ENCODE measurements at places on chromosomes 1 and 21.

DNA sequence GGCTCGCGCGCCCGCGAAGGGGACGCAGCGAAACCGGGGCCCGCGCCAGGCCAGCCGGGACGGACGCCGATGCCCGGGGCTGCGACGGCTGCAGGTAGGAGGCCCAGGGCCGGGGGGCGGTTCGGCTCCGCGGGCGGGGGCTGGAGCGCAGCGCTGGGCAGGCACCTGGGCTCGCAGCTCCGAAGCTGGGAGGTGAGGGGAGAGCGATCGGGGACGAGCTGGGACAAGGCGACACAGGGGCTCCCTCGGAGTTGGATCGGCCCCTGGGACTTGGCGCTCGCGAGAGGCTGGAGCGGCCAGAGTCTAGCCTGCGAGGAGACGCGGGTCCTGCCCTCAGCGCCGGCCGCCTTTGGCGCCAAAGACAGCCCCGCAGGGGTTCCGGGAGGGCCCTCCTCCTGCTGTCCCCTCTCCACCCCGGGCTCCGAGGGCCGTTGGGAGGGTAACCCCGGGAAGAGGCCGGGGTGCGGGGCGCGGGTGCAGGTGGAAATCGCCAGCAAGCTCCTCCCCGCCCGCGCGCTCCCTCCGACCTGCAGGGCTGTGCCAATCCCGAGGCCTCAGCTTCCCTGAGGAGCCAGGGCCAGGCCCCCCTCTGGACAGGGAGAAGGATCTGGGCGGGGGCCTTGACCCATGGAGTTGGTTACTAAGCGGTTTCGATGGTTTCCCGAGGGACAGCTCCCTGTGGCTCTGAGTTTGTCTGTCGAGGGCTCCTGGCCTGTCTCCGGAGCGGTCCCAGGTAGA lies 401 bp downstream of the TP73 start:
- DNase-seq = no peak

- no peak for DNase-seq
Observed at GRCh38 chr1:95140791-95141190, 23.6 kb downstream of the TLCD4 start.

- DNase-seq = no peak
Observed at GRCh38 chr1:8134546-8135235, 108.6 kb upstream of the ERRFI1 start.

DNA sequence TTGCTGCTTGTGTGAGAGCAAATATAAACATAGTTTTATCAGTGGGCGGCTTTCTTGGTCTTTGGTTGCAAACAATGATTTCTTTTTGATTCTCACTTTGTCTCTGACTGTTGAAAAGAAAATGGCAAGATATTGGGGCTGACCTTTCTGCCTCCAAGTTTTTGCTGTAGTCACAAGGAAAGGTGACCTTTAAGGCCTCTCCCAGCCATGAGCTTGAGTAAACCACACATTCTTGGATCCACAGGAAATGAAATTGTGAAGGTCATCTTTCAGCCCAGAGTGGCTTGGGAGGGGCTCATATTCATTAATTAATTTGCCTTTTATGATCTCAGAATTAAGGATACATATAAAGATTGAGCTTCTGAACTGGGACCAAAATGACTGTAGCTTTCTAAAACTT lies 241.6 kb downstream of the BACH1 start:
- DNase-seq = no peak

DNA sequence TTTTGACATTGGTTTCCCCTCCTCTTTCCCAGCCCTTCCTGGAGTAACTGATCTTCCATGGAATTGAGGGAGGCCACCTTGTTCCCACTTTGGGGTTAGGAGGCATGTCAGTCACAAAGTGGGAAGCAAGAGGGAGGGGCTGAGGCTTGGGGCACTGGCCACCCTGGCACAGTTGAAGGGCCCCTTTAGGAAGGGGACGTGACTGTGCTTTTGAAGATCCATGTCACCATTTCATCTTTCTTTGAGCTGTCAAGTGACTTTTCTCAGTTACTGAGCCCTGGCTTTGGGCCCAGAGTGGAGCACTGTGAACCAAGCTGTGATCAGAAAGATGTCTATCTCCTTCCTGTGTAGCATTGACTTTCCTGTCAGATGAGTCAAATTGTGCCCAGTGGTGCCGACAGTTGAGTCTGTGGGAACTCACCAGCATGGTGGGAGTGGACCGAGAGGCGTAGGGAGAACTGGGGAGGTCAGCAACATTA lies 38.5 kb upstream of the TDRD10 start:
- peak; percentile 72 for DNase-seq

GRCh38 chr1:40384413-40384762 lies 10.9 kb downstream of the SMAP2 start:
- DNase-seq = no peak

- no peak for DNase-seq
Observed at GRCh38 chr1:3942416-3943122, 42.5 kb upstream of the C1orf174 start.

GRCh38 chr1:162353078-162353477 lies 23.6 kb downstream of the SPATA46 start:
- DNase-seq = no peak

- DNase-seq = no peak
Observed at GRCh38 chr1:53084589-53084971, 22.6 kb downstream of the PODN start.

DNA sequence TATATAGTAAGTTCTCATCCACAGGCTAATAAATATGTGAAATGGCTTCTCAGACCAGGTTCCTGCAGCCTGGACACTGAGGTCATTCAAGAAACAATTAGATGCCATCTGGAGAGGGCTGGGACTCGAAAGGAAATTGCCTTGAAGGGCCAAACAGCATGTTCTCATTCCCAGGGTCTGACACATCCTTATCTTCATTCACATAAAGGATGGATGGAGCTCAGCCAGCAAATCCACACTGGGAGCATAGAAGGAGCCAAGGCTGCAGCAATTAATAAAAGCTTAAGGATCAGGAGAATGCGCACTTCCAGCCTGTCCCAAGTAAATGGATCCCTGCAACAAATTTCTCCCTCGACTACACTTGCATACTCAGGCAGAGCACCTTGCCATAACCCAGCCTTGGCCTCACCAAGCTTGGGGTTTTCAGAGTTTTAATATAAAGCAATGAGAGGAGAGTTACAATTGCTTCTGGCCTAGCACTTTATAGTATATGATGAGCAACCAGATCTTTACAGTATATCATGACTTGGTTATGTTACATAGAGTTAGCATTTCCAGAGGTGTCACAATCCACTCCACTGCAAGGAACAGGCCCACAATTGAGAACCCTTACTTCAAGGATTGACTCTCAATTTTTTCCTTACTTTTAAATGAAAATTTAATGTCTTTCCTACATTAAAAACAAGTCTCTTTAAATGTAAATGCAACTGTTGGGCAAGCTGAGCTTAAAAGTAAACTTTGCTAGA lies 55.9 kb downstream of the BCAR3 start:
- no peak for DNase-seq

GRCh38 chr1:77796695-77797405 lies 17.4 kb downstream of the MIGA1 start:
- DNase-seq = no peak

GRCh38 chr1:66478116-66478515 lies 55.8 kb upstream of the SGIP1 start:
- no peak for DNase-seq

- DNase-seq = no peak
Observed at GRCh38 chr1:192724670-192725069, 84.2 kb upstream of the RGS2 start.

- no peak for DNase-seq
Observed at GRCh38 chr1:165863346-165863745, 35.9 kb downstream of the UCK2 start.

- peak; percentile 81 for DNase-seq
Observed at GRCh38 chr1:183832459-183832858, 27.5 kb downstream of the RGL1 start.

DNA sequence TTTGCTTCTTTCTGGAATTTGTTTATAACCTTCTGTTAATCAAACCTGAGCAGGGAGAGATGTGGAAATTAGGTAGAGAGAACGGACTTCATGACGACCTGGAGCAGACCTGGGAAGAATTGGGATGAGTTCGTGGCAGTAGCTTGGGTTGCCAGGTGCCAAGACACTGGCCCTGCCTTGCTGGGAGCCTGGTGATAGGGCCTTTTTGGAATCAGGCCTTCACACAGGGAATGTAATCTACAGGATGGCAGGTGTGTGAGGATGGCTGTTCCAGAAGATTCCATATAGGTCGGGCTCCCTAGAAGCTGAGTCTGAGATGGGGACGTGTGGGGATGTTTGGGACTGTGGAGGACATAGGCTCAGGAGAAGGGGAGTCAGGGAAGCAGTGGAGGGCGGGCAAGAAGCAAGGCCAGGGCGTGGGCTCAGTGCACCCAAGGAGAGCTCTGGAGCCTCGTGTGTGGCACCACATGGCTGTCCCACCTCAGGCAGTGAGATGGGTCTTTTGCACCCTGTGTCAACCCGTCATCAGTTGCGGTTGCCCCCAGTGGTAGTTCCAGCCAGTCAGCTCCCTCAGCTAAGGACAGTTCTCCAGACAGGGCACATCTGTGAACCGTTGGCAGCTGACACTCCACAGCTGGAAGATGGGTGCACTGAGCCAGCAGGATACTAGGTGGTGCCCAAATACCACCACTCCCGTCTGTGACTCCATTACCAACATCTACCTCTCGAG lies 395.9 kb downstream of the MATN1 start:
- DNase-seq = no peak

DNA sequence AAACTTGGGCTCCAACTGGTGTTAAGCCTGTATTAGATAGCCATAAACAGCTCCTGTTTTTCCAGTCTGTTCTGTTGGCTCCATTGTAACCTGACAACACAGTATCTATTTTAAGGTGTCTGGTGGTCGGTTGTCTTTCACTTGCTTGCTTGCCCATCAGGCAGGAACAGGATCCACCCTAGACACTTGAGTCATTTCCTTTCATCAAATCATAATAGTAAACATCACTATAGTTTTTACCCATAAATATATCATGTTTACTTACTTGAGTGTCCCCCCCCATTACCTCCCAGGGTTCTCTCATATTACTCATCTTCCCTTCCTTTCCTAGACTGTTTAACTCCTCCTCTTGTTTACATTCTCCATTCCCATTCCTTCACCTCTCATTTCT lies 2.9 kb downstream of the DDI2 start:
- no peak for DNase-seq

DNA sequence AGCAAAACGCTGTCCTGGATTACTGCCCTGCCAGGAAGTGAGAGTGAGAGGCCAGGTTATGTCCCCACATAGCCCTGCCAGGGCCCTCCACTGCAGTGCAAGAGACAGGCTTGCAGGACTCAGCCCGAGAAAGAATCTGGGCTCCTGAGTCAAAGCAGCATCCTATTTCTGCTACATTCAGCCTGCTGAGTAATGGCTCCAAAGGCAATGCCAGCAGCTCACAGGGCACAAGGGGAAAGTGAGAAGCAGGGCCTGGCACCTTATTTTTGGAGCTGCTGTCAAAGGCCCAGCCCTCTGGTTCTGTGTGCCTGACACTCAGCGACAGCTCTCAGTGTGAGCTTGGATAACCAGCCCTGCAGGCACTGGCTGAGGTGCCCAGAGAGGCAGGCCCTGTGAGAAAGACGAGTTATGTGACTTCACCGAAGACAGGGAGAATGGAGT lies 83.9 kb downstream of the DTL start:
- no peak for DNase-seq

- DNase-seq = no peak
Observed at GRCh38 chr1:93869653-93870052, 9.4 kb downstream of the DNTTIP2 start.

GRCh38 chr1:112296908-112297307 lies 99.1 kb upstream of the CTTNBP2NL start:
- no peak for DNase-seq

GRCh38 chr1:185646202-185646683 lies 87.9 kb upstream of the HMCN1 start:
- DNase-seq = no peak

- DNase-seq = no peak
Observed at GRCh38 chr1:196486346-196486745, 121.9 kb downstream of the KCNT2 start.

DNA sequence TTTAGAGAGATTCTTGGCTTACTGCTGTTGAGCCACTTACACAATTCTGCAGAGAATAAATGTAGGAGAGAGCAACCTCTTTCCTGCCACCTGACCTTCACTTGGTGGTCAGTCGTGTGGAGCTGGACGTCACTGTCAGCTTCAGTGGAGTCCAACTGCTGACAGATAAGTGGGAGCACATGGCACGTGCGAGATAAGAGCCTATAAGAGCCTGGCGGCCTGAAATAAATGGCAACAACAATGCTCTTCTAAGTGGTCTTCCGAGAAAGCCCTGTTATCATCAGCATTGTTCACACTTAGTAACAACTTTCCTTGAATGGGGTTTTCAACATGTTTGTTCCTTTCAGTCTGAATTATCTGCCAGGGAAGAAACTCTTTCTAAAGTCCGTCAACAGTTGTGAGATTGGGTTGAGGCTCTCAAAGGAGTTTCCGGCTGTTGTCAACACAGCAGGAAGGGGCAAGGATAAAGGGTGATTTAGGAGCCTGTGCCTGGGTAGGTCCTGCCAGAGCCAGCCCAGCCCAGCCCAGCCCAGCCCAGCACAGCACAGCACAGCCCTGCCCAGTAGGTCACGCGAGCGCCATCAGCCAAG lies 57.2 kb upstream of the RUNX1 start:
- no peak for DNase-seq

DNA sequence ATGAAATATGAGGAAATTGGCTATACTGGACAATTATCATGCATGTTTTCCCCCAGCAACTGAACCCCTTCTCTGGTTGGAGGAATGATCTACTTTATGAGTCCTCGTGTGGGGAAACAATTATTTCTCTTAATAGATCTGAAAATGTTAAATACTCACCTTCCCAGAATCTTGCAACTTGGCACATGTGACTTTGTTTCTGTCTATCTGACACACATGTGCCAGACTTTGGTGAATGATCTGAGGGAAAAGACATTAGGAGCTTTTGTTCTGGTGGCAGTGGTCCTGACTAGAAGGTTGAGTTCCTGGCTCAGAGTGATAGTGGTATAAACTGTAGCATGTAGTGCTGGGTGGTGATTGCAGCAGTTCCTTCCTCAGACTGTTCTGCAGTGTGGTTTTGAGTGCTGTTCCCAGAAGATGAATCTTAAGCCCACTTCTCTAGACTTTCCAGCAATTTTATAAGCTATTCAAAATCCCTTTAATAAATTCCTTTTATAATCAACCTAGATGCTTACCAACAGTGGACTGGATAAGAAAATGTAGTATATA lies 59.3 kb upstream of the B3GALNT2 start:
- peak; percentile 90 for DNase-seq
